ENCODE measurements at places on chromosomes 7 and 10.

DNA sequence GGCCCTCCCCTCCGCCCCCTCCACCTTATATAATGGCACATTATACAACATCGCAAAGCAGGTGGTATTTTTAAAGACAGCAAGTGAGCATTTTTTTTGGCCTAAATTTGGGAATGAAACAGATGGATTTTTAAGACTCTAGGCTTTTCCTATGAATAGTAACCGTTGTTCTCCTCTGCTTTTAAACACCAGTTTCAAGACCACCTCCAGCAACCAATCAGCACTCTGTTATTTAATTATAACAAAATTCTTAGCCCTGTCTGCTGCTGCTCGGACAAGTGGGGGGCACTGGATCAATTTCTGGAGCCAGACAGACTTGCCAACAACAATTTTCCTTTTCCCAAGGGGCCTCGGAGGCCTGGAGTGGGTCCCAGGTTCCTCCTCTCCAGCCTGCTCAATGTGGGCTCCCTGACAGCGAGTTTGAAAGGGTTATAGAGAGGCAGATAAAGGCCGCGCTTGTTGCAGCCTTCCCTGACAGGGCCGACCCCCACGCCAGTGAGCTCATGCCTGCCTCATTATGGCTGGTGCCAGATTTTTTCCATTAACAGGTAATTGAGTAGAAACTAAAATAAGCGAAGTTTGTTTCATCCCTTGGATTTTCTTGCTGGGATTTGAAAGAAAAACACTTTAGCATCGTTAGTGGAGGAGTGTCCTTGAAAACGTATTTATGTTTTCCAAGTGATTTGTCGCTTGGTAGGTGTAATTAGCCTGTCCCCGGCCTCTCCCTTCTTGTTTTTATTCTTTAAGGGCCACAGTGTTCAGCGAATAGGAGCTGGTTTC lies 227.3 kb downstream of the TCF7L2 start:
- no peak for DNase-seq

DNA sequence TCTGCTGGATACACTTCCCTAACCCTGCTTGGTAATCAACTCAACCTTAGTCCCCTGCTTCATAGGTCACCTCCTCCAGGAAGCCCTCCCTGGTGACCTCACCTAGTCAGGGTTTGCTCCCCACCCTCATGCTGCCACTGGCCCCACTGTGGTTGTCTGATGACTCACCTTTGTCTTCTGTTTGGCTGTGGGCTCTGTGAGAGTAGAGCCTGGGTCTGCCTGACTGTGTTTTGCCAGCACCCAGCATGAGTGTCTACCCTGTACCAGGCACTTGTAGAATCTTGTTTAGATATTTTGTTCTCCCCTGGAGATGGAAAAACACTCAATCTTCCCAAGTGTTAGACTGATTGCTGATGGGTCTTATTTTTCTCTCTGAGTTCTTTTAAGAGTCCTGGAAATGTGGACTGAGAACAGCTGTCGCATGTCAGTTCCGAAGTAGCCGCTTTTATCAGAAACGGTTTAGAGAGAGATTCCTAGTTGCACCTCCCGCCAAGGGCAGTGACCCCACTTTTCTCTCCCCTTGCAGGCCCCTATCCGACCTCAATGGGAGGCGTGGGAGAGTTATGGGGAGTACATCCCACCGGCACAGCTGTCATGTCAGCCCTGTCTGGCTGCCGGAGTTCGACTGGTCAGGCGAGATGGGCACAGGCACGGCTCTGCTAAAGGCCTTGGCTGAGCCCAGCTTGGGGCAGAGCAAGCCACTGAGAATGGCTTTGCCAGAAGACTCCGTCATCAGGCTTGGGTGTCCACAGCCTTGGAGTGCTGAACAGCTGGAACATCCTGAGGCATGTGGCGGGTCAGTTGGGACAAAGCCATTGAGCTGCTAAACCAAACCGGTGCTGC lies 134.3 kb downstream of the GRK5 start:
- peak; percentile 89 for DNase-seq

DNA sequence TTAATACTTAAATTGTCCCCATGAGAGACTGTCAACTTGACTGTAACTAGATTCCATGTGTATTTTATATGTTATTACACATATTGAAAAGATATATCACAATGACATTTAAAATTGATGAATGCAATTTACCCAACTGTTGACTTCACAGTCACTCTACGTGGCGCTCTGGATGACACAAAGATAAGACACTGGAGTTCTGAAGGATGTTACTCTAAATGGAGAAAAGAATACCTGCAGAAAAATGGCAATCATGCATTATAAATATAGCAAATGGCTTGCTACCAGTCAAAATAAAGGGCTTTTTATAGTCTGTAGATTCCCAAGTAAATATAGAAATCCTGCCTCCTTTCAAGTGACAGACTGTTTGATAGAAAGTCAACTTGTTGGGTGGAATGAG lies 143.6 kb upstream of the KLF6 start:
- DNase-seq: no peak

DNA sequence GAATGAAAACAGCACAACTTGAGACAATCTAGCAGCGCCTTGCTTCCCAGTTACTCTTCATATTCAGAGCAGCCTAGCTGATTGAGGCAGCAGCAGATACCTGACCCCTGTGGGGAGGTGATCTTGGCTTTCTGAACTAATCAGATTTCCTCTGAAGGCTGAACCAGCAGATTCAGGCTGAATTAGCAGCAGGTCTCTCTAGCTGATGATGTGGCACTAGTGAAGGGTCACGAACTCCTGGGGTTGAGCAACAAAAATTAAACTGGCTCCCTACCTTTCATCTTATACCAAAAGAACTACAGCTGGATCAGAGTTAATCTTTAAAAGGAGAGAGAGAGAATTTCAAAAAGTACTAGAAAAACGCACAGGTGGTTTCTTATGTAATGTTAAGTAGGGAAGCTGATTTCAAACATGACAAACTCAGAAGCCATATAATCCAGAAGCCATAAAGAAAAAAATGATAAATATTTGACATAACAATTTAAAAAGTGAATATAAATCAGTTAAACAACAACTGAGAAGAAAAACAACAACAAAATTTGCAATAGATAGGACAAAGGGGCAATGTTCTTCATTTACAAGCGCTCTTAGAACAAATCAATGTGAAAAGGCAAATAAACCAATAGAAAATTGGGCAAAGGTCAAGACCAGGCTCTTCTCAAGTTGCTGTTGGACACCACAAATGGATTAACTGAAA lies 13.5 kb downstream of the SLC25A13 start:
- DNase-seq: no peak

DNA sequence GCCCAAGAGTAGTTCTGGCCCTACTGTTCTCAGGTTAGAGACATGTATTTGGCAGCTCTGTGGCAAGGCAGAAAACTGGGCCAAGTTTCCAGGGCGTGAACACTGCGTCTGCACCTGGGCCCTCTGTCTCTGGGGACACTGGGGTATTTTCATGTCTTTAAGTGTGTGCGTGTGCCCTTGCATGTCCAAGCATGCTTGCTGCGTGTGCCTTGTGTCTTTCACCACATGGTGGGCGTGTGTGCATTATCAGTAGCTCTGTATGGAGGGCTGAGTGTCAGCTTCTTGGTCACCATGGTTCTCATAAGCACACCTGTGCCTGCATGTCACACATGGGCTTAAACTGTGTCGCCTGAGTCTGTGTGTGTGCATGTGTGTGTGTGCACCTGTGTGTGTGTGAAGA lies 69.3 kb downstream of the HIPK2 start:
- no peak for DNase-seq

- no peak for DNase-seq
These were observed 27.7 kb upstream of the PRKCQ start for GRCh38 chr10:6607778-6608177.

DNA sequence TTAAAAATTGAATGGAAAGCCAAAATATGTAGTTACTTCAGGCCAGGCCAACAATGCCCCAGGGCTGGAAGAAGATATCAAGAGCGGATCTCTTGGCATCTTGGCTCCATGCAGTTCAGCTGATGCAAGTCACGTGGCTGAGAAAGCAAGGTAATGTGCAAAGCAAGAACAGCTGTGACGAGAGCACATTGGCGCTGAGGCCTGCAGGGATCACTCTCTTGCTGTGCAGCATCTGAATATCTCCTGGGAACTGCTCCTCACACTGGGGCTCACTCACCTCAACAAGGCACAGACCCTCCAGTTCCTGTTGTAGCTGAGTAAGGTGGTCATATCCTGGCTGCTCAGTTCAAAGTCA lies 14.0 kb downstream of the AKR1B1 start:
- peak; percentile 57 for DNase-seq

- no peak for DNase-seq
These were observed 27.8 kb downstream of the SMURF1 start for GRCh38 chr7:99116144-99116543.

Data from right atrium auricular region (tissue), 2 donors.